ENCODE measurements at places on chromosomes 11 and 22.

GRCh38 chr11:133793271-133794035, 51.9 kb downstream of the SPATA19 start:
- DNase-seq = no peak

DNA sequence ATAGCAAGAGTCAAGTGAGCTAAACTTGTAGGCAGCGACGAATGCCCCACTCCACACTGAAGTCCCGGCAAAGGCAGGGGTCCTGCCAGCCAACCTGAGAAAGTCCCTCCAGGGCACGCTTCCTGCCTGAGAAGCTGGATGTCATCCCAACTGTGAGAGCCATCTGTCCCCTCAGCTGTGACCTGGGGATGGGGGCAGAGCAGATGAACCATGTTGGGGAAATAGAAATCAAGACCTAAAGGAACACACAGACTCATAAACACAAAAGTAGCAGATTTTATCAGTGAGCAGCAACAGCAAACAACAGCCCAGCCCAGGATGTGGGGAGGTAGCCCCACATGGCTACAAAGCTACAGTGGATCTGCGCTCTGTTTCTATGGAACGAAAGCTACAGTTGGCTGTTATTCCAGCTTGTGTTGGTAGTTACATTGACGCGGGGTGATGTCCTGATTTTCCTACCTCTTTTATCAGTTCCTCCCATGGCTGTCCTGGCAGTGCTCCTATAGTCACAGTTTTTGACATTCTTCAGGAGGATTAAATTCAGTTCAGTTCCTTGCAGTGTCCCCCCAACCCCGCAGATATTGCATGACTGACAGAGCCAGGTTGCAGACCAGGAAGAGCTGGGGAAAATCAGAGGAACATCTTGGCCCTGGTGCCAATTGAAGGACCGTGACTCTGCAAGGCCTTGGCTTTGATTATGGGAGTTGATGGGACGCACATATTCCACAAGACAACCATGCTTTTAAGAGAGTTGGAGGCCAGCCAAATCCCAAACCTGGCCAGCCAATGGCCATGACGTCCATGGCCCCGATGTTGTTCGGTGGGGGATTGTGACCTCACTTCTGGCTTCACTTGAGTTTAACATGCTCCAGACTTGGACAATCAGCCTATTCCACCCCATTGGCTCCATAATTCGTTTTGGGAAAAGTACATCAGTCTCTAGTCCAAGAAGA, 14.6 kb downstream of the MRGPRD start:
- DNase-seq = no peak

GRCh38 chr11:59550842-59551658, 39.7 kb downstream of the OR4D9 start:
- DNase-seq = peak; percentile 93

- DNase-seq = no peak
These were observed 17.8 kb downstream of the OTUB1 start for GRCh38 chr11:64003807-64004589.

GRCh38 chr11:13869398-13869886, 93.1 kb upstream of the SPON1 start:
- no peak for DNase-seq

DNA sequence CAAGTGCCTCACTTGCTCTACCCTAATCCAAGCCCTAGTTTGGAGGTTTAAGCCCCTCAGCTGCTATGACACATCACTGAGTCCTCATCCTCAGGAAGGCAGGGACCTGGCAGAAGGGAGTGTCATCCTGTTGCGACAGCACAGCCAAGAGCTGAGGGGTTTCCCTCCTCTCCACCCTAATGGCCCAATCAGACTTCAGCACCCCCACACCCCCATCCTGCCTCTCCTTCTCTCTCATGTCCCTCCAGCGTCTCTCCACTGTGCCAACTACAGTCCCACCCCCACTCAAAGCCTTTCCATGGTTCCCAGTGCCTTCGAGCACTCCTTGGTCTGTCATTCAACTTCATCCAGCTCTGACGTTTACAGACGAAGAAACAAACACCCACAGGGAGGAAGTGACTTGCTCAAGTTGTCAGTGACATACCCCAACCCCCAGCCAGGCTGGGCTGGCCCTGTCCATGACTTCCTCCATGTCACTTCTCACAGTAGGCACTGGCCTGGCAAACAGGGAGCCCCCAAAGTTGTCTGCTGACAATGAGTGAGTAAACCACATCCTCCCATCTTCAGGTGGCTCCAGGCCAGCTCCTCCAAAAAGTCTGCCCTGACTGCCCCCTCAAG, 15.6 kb downstream of the ARAP1 start:
- DNase-seq = peak; percentile 69

DNA sequence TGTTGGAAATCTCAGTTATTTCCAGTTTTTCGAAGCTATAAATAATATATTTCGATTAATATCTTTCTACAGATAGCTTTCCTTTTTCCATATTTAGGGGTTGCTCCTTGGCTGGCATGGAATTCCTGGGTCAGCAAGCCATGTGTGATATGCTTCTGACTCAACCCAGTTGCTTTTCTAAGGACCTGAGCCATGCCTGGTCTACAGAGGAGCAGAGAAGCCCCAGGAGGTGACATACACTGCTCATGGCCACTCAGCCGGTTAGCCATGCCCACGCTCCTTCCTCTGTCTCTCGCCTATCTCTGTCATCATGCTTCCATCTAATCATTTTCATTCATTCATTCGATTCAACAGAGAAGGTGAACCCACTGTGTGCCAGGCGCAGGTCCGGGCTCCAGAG, 23.2 kb upstream of the PDGFB start:
- no peak for DNase-seq

- no peak for DNase-seq
These were observed 7.0 kb downstream of the CTSF start for GRCh38 chr11:66561178-66561974.

- no peak for DNase-seq
These were observed 779 bp downstream of the SELENOH start for GRCh38 chr11:57742087-57742452.

GRCh38 chr11:64609436-64610047, 18.5 kb downstream of the SLC22A12 start:
- peak; percentile 5 for DNase-seq

DNA sequence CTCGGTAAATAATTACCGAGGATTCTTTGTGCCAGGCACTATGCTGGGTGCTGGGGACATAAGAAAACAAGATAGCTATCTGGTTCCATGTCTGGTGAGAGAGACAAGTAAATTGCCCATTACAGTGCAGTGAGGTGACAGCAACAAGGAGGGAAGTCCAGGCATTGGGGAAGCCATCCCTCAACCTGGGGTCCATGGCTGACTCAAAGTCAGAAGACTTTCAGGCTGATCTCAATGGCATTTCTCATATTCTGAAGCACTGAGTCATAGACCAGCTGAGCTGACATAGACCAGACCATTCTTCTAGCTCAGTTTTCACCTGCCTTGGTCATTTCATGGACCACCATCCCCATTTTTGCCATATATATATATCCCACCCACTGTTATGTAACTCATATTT, 158.8 kb downstream of the TTC17 start:
- peak; percentile 15 for DNase-seq

DNA sequence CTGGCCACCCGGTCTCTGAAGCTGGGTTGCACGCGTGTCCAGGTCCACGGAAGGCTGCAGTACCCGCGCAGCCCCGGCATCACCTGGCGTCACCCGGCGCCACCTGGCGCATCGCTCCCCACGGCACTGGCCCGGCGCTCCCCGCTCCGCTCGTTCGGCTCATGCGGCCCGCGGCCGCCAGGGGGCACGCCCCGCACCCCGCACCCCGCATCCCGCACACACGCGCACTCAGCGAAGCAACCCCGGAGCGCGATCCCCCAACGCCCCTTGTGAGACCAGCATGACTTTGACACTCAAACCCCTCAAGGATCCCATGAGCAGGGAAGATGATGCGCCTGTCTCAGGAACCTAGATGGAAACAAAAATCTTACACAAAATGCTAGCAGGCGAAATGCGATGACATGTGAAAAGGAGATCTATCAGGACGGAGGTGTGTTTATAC, 11.9 kb downstream of the B3GNT6 start:
- no peak for DNase-seq

- no peak for DNase-seq
These were observed 40.8 kb downstream of the APLP2 start for GRCh38 chr11:130110339-130111108.

- no peak for DNase-seq
These were observed 2.6 kb upstream of the NLRP10 start for GRCh38 chr11:7967826-7968225.

GRCh38 chr11:127950162-127950561, 637.2 kb downstream of the ETS1 start:
- no peak for DNase-seq

- no peak for DNase-seq
These were observed 86.4 kb downstream of the GRK3 start for GRCh38 chr22:25650833-25651232.

- no peak for DNase-seq
These were observed 9.2 kb upstream of the RBM14 start for GRCh38 chr11:66607126-66607834.

GRCh38 chr11:26688701-26689100, 33.2 kb downstream of the SLC5A12 start:
- no peak for DNase-seq

GRCh38 chr11:67177399-67178281, 58.6 kb downstream of the KDM2A start:
- no peak for DNase-seq

DNA sequence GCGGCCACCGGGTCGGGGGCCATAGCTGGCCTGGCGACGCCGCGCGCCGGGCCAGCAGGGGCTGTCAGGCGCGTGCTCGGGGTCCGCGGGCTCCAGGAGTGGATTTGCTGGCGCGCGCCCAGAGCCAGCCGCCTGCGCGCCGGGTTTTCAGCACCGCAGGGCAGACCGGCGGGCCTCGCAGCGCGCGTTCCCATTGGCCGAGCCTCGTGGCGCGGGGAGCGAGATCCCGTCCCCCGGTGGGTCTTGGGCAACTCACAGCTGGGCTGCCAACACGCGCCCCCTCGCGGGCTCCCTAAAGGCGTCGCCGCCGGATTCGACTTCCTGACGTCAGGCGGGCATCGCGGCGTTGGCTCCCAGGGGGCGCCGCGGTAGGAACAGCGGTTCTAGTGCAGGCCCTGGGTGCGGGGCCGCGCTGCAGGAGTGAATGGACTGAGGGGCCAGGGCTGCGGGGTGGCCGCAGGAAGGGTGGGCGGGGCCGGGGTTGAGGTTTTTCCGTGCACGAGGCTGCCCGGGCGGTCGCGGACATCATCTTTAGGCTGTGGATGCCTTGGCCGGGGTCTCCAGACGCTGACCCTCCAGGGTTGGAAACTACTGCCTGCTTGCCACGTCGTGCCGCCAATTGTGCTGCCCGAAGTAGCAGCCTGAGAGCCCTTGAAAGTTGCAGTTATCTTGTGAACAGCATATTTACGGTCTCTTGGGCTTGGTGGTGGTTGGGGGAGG, at the start of gene FADS1:
FADS1 (minus strand) TSS at position 268 of the 720 bp plus-strand sequence; CDS start at position 194, 74 bp downstream.
- DNase-seq = no peak

- peak; percentile 15 for DNase-seq
These were observed 23.9 kb upstream of the TCF20 start for GRCh38 chr22:42294034-42294985.

- DNase-seq = no peak
These were observed 95.0 kb upstream of the KCNA4 start for GRCh38 chr11:30111786-30112185.
